ENCODE measurements at places on chromosomes 4 and X. TPM values are rescaled to one million over a fixed set of nuclear protein-coding genes. Genes with fewer than 3 reads are reported as not detected.

- no peak for DNase-seq
Observed at GRCh38 chr4:169268951-169269760, 1.6 kb downstream of the SH3RF1 start.

DNA sequence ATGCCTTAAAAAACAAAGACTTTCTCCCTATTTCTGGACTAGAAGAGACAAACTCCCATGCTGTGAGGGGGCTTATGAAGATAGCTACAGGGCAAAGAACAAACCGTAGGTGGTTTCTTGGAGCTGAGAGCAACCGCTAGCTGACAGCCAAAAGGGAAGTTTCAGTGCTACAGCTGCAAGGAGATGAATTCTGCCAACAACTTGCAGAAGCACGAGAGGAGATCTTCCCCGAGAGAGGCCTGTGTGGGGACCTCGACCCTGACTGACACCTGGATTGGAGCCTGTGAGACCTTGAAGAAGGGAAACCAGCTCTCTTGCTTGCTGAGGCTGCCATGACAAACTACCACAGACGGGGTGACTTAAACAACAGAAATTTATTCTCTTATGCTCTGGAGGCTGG is 183.8 kb upstream of the VCX3A start:
- DNase-seq, result no peak

DNA sequence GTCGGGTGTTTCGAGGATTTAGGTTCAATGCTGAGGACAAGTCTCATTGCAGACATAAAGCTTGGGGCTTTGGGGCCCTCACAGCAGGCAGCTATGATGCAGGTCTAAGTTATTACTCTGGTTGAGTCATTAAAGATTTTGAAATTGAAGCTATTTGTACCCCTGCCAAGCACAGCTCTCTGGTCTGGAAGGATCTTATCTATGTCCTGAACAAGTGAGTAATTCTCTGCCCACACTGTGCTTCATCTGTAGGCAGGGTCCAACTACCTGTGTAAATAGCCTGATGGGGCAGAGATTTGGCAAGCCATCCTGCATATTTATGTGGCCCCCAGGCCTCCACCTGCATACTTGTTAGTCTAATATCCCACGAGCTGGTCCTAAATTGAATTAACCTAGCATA is 41.4 kb upstream of the MAGEA4 start:
- no peak for DNase-seq

GRCh38 chr4:59655996-59656395 is 1544.1 kb upstream of the ADGRL3 start:
- DNase-seq, result no peak

DNA sequence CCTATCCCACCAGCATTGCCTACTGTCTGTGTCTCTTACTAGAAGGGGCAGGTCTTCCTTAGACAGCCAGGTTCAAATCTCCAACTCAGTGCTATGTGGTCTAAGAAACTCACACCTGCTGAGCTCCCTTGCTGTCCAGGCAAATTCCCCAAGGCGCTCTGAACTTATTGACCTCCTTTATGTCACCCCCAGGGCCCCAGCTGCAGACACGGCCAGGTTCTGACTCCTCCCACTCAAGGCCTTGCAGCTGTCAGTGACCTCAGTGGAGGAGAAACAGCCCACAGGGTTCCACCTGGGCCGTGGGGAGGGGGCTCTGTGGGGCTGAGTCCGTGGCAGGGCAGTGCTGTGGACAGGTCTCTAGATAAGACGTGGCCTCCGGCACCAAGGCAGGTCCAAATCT is 42.1 kb upstream of the PSAPL1 start:
- DNase-seq, result no peak

GRCh38 chr4:86961116-86961515 is 26.3 kb downstream of the AFF1 start:
- no peak for DNase-seq

- peak; percentile 9 for DNase-seq
Observed at GRCh38 chr4:148442832-148443511, 758 bp upstream of the NR3C2 start.

DNA sequence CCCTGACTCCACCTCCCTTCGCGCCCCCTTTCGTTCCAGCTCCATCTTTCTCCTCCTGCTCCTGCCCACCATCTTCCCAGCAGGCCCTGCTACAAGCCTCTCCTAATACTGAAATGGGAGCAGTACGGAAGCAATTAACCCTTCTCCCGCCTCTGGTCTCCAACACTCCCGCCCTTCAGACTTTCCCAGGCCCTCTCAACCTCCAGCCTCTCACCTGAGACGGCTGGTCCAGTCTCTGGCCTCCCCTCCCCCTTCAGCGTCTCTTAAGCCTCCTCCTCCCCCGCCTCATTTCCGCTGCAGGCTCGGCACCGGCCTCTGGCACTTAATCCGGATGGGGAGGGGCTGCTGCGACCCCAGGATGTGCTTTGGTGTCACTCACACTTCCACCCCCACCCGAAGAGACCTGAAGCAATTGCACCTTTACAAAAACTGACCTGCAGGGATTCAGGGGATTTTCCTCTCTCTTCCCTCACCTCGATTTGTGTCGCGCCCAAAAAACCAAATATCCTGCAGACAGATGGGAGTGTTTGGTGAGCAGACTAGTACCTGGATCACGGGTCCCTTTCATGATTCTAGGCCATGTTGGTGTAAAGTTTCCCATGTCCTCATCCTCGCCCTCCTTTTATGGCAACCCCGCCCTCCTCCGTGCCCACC is 657 bp downstream of the TCEAL8 start:
- DNase-seq, result peak; percentile 48

- DNase-seq, result no peak
Observed at GRCh38 chrX:103396660-103397059, 20.3 kb downstream of the BEX3 start.

DNA sequence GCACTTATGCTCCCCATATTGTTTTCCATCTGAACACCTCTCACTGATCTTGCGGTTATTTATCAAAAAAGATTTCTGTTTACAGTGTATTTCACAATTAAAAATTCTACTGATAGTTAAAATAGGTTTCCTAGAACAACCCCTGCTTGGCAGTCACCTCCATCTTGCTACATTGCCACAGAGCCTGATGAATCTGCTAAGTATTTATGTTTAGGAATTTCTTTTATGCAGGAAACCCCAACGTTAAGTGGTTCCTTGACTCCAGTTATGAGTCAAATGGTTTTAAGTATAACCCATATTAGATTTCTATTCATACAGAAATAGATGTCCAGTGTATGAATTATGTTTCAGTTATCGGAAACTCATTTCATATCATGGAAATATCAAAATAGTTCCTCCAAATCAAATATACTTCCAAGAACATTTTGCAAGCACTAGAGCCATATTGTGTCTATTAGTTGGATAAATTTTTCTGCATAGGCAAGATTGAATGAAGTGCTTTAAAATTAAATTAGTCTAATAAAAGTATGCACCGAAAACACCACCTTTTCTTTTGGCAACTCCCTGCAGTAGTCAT is 20.6 kb downstream of the GALNT7 start:
- DNase-seq, result no peak

- DNase-seq, result no peak
Observed at GRCh38 chr4:38190717-38191178, 230.6 kb downstream of the PTTG2 start.

DNA sequence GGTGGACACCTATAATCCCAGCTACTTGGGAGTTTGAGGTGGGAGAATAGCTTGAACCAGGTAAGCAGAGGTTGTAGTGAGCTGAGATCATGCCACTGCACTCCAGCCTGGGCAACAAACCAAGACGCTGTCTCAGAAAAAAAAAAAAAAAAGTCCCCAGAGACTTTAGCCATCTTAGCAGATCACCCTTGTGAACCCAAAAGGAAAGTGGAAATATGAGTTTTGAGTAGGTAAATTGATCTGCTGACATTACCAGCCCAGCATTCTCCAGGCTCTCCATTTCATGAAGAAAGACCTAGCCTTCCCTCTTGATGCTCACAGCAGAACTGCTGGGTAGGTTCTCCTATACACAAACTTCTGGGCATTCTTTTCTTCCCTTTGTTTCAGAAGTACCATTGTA is 24.5 kb upstream of the HNRNPD start:
- DNase-seq, result no peak

GRCh38 chr4:185304944-185305690 is 90.6 kb downstream of the LRP2BP start:
- no peak for DNase-seq

GRCh38 chr4:114598191-114599121 is at the start of gene UGT8:
TSS of gene UGT8 (plus strand) at chr4:114598807. CDS start at chr4:114622881, 24,074 bp downstream.
- peak; percentile 56 for DNase-seq

DNA sequence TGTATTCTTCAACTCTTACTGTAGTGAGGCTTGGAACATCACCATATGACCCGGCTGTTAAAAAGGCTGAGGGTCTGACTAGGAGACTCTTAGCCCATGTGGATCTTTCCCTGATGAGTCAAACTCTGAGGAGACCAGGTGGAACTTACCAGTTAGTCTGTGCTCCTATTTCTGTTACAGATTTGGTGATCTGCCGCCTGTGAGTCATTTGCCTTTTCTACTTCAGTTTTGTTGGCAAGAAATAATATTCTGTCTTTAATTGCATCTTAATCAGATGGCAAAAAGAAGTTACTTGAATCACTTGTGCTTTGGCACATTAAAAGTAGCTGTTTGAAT is 48.4 kb downstream of the MTM1 start:
- no peak for DNase-seq

DNA sequence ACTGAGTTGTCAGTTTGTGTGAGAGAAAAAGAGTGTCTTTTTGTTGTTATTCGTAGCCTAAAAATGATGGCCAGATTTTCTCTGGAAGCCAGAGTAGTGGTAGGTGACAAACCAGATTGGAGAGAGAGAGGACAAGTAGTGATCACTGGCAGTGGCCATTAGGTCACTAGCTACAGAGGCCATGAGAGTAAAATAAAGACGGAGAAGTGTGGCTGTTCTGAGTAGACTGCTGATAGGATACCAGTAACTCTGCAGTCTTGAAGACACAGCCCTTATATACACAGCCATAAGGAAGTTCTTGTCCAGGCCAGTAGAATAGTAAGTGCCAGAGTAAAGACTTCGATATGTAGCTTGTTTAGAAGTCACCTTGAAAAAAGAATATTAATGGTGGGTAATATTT is 7.7 kb downstream of the SLC30A9 start:
- no peak for DNase-seq

DNA sequence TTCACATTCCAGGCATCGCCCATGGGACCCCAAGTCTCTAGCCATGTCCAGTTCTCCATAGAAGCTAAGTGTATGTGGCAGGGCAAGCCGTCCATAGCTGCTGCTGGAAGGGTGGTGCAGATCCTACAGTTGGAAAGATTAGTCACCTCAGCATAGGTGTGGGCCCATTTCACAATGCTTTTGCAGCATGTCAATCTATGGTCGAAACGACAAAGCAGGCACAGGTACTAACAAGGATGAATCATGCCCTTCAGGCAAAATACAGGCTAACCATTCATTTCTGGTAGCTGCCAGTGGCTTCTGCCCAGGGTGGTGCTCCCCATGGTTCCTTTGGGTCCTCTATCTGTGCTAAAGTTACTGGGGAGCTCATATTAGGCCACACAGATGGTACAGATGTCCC is 225.2 kb downstream of the ADGRL3 start:
- DNase-seq, result no peak

DNA sequence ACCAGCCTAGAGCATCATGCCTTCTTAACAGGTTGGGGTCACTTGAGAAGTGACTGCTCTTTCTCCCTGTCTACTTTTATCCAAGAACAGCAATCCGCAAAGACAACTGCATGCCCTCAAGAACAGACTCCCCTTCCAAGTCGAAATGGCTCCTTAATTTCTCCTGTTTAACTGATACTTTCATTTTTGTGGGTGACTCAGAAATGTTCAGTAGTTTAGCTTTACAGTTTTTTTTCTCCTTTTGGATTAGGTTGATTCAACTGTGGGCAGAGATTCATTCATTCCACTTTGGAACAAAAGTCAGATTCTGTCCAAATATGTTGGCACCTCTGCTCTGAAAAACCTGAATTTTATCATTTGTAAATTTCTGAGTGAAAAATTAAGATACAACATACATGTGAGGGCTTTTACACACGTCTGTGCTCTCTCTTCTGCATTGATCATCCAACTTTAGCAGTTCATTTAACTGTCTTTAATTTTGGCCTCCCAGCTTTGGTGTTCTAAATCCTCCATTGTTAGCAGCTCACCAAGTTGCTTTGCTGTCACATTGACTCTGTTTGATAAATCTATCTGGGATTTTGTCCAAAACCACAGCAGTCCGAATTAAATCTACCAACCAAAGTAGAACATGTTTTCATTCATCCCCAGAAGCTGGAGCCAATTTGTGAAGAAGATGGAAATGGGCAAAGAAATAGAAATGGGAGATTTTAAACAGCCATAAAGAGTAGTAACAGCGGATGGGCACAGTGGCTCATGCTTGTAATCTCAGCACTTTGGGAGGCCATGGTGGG is 50.0 kb downstream of the HOPX start:
- no peak for DNase-seq

ZCCHC18 gene
- 18.1 TPM for total RNA-seq

PPARGC1A gene
- total RNA-seq, result 14.3 TPM

USP26 gene
- total RNA-seq, result not detected

CENPVL2 gene
- total RNA-seq, result 2.4 TPM

TMPRSS11A gene
- total RNA-seq, result not detected

GLRA2 gene
- 44.4 TPM for total RNA-seq
